ENCODE measurements at places on chromosomes 4 and X.

DNA sequence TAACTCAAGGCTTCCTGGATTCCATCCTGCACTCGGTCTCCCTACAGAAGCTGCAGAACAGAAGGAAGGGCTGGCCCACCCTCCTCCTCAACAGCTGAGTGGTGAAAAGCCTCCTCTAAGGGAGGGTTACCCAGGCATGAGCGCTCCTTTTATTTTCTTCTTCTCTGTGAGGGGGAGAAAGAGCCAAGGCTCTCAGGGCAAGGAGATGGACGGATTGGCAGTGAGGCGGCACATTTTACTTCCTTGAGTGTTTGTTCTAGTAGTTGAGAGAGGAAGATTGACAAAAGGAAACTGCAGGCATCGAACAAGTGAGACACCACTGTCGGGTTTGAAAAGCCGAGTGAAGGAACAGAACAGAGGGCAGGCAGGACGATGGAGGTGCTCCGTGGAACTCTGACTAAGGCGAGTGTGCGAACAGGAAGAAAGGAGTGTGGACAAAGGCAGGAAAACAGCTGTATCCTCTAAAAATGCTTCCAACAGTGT lies 38.4 kb upstream of the STS start:
- DNase-seq, result peak; percentile 60

DNA sequence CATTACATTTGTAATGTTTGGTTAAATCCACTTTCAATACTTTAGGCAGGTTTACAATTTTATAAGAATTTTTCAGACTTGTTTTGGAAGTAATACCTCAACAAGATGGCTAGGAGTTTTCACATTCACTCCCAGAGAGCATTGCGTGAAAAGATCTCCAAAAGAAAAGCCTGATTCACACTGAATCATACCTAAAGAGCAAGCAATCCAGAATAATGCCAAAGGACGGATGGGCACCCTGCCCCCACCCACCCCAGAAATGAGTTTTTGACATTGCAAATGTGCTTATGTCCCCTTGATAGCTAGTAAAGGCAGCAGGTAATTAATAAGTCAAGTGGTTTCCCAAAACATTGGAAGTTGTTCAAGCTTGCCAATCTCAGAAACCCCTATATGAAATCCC lies 557.7 kb upstream of the TENM3 start:
- DNase-seq, result no peak

GRCh38 chr4:89411539-89412309 lies 104.1 kb upstream of the GPRIN3 start:
- DNase-seq, result peak; percentile 37

DNA sequence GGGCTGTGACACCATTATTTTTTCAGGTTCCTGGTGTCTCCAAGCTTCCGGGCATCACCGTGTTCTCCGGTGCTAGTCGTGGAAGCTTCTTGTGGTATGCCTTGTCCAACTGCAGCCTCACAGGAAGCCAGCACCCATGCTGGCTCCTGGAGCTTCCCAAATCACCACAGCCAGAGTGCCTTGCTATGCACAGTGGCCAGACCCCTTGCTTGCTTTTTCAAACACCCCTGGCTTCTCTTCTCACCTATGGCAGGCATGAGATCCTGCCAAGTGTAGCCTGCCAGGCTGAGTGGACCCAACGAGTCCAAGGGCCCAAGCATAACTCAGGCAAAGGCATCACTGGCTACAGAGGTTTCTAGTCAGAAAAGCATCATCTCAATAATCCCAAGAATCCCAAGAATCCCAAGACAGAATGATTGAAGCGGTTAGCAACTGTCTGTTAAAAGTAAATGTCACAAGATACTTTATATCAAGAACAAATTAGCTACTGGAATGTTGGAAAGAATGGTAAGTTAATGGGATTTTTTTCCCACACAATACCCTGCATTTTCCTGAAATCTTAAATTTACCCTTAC lies 1522.9 kb downstream of the PCDH18 start:
- no peak for DNase-seq

- DNase-seq, result no peak
Observed at GRCh38 chr4:33071535-33071934, 2351.4 kb downstream of the PCDH7 start.

- no peak for DNase-seq
Observed at GRCh38 chrX:13047759-13048158, 3.3 kb upstream of the FAM9C start.

DNA sequence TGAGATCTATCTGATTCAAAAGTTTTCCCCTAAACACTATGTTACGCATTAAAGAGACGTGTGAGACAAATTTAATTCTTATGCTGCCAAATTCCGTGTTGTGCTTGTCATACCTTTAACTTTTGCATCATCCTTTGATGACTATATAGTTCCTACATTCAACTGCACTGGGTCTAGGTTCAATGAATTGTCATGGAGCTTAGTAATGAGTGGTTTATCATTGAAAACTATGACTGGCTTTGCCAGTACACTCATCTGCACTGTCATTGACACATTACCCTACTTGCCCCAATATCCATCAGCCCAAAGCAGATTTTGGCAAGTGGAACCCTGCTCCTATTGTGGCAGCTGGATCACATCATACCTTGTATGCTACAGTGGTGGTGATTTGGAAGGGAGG lies 882.9 kb upstream of the SLIT2 start:
- DNase-seq, result no peak

- peak; percentile 17 for DNase-seq
Observed at GRCh38 chr4:37767546-37767945, 58.9 kb upstream of the PGM2 start.

DNA sequence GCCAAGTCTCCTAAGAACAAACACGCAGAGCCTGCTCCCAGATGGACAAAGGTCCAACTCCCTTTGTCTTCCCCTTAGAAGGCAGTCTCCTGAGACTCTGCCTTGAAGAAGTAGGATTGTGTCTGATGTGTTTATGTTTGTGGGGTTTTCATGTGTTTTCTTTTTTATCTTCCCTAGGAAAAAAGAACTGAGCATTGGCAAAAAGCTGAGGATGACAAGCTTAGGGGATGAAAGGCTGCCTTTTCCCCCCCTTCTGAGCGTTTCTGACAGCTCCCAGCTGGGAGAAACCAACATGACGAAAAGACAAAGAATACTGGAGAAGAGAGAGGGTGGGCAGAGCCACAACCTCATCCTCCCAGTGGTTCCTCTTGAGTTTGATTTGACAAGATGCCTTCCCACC lies 181.1 kb downstream of the EVC2 start:
- no peak for DNase-seq

DNA sequence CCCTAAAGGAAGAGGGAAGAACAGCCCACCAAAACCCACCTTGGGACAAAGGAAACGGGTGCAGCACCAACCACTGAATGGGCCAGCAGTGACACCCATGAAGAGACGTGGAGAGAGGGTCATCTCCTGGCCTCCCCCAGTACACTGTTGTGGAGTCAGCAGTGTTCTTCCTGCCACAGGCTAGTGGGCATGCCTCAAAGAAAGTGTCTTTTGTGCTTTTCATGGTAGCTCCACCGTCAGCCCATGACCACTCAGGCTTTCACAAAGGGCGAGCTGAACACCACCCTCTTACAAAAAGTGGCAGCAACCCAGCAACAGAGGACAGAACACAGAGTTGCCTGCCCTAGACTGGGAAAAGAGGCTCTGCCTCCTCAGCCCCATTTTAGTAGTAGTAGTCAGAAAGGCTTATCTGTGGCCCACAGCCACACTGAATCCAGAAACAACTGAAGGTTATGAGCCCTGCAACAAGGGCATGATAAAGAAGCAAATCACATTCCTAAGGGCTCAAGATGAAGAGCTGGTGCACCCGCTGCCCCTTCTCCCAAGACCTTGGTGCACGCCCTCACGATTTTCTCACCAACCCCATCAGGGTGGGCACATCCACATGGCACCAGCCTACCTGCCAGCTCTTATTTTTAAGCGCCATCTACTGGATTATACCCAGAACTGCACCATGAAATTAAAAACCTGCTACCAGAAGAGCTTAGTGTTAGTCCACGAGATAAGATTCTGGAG lies 53.1 kb downstream of the RAB28 start:
- no peak for DNase-seq

GRCh38 chr4:176782794-176783193 lies 9.9 kb downstream of the VEGFC start:
- DNase-seq, result no peak

- no peak for DNase-seq
Observed at GRCh38 chrX:27186671-27187070, 276.5 kb downstream of the PPP4R3C start.

GRCh38 chr4:11408233-11408967 lies 20.3 kb downstream of the HS3ST1 start:
- no peak for DNase-seq

DNA sequence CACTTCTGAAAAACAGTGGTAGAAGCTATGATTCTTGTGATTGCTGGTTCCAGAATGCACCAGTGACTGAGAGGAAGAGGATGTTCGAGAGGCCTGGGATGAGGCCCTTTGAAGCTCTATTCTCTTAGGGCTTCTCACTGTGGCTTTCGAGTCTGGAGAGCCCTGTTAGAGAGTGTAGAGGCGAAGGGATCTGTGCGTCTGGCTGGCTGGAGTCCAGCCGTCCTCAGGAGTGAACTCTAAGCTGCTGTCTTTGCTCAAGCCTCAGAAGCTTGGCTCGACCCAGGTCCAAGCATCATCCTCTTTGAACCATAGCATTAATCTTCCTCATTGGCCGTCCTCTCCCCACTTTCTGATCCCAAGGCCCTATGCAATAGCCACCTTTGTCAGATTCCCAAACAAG lies 51.6 kb downstream of the ELF4 start:
- DNase-seq, result no peak

- DNase-seq, result no peak
Observed at GRCh38 chrX:149074398-149074797, 430.7 kb downstream of the IDS start.

- no peak for DNase-seq
Observed at GRCh38 chr4:120775431-120775830, 147.1 kb downstream of the PRDM5 start.

DNA sequence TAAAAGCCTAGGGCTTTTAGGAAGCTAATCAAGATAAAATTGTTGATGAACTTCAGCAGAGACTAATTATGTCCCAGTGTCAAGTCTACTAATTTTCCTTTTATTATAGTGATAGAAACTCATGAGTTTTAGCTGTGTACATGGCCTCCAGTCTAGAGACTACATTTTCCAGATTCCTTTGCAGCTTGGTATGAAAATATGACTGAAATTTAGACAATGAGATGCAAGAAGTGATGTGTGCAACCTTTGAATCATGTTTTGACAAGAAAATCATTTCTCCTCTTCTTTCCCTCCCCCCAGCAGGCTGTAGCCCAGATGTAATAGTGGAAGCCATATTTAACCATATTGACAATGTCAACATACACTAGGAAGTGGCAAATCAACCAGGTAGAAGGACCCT lies 30.3 kb upstream of the IL13RA2 start:
- DNase-seq, result no peak

DNA sequence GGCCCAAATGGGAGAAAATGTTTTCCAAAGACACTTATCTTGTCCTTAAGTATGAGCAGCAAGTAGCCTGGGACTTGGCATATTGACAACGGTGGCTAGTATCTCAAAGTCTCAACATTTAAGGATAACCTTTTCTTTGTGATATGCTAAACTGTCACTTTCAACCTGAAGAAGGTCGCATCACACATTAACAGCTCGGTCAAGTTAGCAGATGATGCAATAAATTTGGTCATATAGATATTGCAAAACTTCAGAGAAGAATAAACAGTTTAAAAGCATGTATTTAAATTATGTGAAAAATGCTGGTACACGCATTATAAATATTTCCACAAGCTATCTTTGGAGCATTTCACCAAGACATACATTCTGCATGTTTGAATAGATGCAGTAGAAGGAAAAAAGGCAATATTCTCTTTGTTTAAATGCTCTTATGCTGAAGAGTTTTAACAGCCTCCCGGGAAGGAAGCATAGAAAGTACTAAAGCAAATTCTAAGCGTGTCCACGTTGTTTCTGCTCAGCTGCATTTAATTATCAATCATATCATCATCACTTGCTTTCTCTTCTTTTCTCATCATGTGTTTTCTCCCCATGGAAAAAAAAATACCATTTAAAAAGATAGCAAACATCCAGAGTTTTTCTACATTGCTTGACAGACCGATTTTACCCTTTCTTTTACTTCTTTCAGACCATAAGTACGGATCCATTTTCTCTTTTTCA lies 24.2 kb downstream of the ARHGAP6 start:
- no peak for DNase-seq

Measured in DMS79 (cell line).